ENCODE measurements at places on chromosomes 7 and 10.

GRCh38 chr7:98202367-98203195, 8.7 kb upstream of the BHLHA15 start:
- ATAC-seq: no peak

DNA sequence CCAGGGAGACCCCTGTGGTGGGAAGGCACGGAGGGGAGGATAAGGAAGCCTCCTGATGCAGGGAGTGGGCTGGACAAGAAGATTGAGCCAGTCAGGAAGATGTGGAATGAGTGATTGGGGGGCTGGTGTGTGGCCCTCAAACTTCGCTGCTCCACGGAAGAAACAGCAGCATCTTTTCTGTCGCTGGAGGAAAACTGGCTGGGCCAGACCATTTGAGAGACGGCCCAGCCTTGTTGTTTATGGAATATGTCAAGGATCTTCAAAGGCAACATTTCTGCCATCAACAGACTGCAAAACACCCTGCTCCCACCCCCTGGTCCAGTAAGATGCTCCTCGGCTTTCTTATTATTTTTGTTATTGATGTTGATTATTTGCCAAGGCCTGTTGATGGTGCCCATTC, 29.4 kb downstream of the PALD1 start:
- ATAC-seq: no peak

- ATAC-seq: no peak
Observed at GRCh38 chr10:43124094-43124521, 14.1 kb upstream of the CSGALNACT2 start.

GRCh38 chr10:88318803-88319202, 264.3 kb downstream of the RNLS start:
- no peak for ATAC-seq
